Heart left ventricle (tissue), 16 donors: ENCODE measurements at places on chromosomes 6 and 20. TPM values are rescaled to one million over a fixed set of nuclear protein-coding genes. Genes with fewer than 3 reads are reported as not detected.

DNA sequence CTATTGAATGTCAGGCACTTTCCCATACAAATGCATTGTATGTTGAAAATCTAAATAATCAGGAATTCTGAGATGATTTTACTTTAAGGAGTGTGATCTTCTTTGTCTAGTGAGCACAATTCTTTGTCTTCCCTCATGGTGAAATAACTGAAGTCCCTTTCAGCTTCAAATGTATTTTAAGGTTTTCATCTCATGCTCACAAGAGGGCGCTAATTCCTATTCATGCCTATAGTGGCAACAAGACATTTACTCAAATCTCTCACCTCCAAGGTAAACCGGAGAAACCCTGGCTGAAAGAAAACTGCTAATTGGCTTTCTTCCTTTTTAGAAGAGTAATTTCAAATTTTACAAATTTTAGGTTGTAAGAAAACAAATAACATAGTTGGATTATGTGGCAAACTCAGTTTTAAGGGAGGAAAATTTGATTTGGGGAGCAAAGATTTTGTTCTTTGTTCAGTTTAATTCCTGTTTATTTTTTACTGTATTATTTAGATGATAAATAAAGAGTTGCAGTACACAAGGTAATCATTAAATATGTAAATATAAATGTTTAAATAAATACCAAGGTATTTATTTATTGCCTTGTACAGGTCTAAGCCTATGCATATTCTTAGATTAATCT, 69.1 kb downstream of the SLC35F1 start:
- no peak overlapping the region for H3K27ac ChIP-seq
- peaks cover 6% of the 10 kb centered on the region for H3K4me1 ChIP-seq
- no peak for DNase-seq
- H3K36me3 ChIP-seq: no peaks in the 10 kb centered on the region

The SAMD3 gene
- total RNA-seq: 0.18 TPM

- H3K36me3 ChIP-seq: no peaks in the 10 kb centered on the region
- no peaks in the 10 kb centered on the region for H3K27me3 ChIP-seq
- H3K4me3 ChIP-seq: no peak overlapping the region
- no peaks in the 10 kb centered on the region for H3K4me1 ChIP-seq
- no peak overlapping the region for H3K27ac ChIP-seq
Measured at GRCh38 chr20:23340524-23340923, 10.1 kb upstream of the NXT1 start.

DNA sequence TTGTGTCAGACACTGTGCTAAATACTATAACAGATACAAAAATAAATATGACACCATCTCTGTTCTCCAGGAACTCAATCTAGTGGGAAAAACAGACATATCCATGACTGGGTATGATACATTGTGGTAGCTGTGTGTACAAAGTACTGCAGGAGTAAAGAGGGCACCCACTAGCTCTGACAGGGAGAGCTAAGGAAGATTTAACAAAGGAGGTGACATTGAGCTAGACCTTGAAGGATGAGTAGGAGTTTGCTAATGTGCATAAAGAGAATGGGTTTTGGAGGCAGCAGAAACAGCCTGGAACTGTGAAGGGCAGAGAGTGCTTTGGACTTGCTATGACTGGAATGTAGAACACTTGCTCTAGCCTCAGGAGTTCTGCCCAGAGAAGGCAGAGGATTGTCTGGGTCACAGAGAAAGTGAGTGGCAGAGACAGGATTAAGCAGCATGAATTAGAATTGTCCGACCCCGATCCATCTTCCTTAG, 14.4 kb downstream of the MMP24 start:
- no peak overlapping the region for H3K27ac ChIP-seq
- peaks cover 6% of the 10 kb centered on the region for H3K36me3 ChIP-seq
- H3K4me1 ChIP-seq: no peaks in the 10 kb centered on the region
- H3K4me3 ChIP-seq: no peak overlapping the region
- DNase-seq: no peak

The CGA gene
- not detected for total RNA-seq
